ENCODE measurements at places on chromosomes 1 and 21. TPM values are rescaled to one million over a fixed set of nuclear protein-coding genes. Genes with fewer than 3 reads are reported as not detected.

DNA sequence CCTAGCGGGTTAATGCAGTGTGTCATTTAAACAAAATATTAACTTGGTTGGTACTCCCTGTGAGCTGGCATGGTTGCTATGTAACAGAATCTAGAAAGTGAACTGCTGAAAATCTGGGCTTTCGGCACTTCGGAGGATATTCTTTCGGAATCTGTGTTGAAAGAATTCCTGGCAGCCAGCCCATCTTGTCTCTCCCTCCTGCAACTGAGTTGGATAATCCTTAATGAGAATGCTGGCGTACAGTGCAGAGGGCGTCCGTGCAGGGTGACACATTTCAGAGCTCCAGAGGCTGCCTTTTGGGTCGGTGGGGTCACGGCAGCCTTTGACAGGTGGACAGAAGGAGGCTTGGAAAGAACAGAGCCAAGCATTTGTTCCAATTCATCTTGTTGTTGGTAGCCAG lies 3.7 kb downstream of the KAZN start:
- no peak overlapping the region for H3K27ac ChIP-seq
- peak; percentile 80 for DNase-seq
- H3K27me3 ChIP-seq = peaks cover 62% of the 10 kb centered on the region
- H3K4me1 ChIP-seq = peaks cover 9% of the 10 kb centered on the region

Gene PRDM16
- total RNA-seq = 23.3 TPM

DNA sequence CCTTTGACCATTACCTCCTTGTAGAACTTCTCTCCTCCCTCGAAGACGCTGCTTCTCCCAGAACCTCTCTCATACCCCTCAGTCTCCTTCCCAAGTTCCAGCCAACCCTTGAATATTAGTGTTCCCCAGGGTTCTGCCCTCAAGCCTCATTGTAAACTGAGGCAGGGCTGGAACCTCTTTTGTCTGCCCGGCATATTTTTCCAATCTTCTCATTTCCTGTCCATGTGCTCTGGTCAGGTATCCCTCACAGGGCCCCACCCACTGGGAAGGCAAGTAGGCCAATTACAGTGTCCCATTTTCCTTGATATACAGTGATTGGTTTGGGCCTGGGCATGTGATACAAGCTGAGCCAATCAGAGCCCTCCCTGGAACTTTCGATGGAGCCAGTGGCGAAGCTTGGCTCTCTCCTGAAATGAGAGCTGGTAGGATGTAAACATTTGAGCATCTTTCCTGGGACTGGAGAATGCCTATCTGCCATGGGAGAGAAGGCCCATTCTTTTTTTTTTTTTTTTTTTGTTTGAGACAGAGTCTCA lies 57.1 kb upstream of the ID3 start:
- peaks cover 9% of the 10 kb centered on the region for H3K4me1 ChIP-seq
- H3K36me3 ChIP-seq = no peaks in the 10 kb centered on the region
- DNase-seq = no peak
- no peak overlapping the region for H3K4me3 ChIP-seq

GRCh38 chr1:183186841-183187240 lies 777 bp downstream of the LAMC2 start:
- peak overlapping the region; percentile 45 for H3K4me3 ChIP-seq
- H3K36me3 ChIP-seq = no peaks in the 10 kb centered on the region
- no peaks in the 10 kb centered on the region for H3K27me3 ChIP-seq
- H3K27ac ChIP-seq = peak overlapping the region; percentile 79
- peaks cover 7% of the 10 kb centered on the region for H3K4me1 ChIP-seq

- H3K27ac ChIP-seq = no peak overlapping the region
- H3K36me3 ChIP-seq = no peaks in the 10 kb centered on the region
Measured at GRCh38 chr1:152185544-152186391, 26.7 kb upstream of the RPTN start.

GRCh38 chr1:84570436-84571149 lies 3.6 kb downstream of the CTBS start:
- peaks cover 12% of the 10 kb centered on the region for H3K36me3 ChIP-seq
- H3K27me3 ChIP-seq = no peaks in the 10 kb centered on the region
- H3K27ac ChIP-seq = no peak overlapping the region

All from stomach (tissue), 19 donors.